Astrocyte of the spinal cord (primary cell): ENCODE measurements at places on chromosomes 3 and 15.

DNA sequence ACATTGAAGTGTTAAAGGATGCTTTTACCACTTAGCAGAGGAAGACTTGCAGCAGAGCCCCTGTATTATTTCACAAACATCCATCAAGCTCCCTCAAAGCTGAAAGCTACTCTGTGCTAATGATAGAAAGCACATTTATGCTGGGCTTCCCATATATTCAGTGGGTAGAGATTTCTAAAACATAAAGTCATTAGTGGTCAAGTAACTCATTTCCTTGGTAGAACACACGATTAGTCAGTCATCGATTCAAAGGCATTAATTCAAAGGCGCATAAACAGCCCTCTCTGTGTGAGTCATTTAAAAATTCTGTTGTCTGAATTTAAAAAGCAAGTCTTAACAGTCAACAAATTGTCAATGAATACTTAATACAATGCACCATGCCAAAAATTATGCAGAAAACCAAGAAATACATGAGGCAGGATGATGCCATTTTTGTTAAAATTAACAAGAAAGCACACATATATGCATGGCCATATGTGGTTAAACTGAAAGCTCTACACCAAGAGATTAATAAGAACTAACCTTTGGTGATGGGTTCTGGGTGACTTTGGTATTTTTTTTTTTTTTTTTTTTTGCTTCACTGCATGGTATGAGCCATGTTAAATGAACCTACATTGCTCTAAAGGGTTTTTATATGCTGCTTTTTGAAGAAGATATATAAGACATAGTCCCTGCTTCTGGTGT is 61.7 kb downstream of the LDHAL6B start:
- DNase-seq = peak; percentile 73

GRCh38 chr3:66572090-66572675 is 71.4 kb upstream of the LRIG1 start:
- DNase-seq = no peak

DNA sequence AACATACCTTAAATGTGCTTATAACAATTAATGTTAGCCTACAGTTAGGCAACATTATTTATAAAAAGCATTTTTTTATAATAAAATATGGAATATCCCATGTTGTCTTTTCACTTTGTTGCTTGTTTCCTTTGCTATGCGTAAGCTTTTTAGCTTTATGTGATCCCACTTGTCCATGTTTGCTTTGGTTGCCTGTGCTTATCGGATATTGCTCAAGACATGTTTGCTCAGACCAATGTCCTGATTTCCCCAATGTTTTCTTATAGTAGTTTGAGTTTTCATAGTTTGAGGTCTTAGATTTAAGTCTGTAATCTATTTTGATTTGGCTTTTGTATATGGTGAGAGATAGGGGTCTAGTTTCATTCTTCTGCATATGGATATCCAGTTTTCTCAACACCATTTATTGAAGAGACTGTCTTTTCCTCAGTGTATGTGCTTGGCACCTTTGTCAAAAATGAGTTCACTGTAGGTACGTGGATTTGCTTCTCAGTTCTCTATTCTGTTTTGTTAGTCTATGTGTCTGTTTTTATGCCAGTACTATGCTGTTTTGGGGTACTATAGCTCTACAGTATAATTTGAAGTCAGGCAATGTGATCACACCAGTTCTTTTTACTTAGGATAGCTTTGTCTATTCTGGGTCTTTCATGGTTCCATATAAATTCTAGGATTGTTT is 592.7 kb upstream of the SEMA6D start:
- no peak for DNase-seq

DNA sequence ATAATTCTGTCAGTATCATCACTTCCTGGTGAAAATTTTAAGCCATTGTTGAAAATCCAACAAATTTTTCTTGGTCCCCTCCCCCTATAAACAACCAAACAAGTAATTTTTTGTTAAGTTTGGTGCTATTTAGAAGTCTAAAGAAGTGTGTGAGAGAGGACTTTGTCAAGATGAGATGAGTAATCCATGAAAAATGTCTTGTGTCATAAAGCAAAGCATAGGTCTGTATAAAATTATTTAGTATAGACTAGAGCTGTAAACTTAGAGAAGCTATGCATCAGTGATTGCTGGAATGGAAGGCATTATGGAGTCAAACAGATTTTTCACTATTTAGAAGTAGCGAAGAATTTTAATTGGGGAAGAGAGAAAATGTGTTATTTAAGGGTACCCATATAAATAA is 31.4 kb downstream of the MAPK6 start:
- DNase-seq = peak; percentile 38

- DNase-seq = no peak
These were observed 52.8 kb downstream of the RHCG start for GRCh38 chr15:89443581-89443980.

GRCh38 chr15:57353317-57353804 is 22.9 kb upstream of the CGNL1 start:
- DNase-seq = peak; percentile 48

DNA sequence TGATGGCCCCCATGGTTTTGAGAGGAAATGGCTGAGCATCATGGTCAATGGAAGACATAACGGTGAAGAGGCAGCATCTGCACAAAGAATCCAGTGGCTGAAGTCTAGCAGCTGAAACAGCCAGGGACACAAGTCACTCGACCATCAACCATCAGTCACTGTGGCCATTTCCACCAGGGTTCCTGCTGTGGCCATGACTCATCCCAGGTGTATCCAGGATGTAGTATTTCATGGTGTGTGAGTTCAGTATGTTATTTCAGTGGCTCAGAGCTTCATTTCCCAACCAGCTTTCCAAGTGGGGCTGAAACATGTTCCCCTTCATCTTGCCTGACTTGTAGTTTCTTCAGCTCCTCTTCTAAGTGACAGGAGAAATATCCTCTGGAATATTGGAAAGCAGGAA is 47.8 kb upstream of the WNT5A start:
- DNase-seq = no peak
